ENCODE measurements at places on chromosomes 12 and 14. TPM values are rescaled to one million over a fixed set of nuclear protein-coding genes. Genes with fewer than 3 reads are reported as not detected.
A peak's percentile ranks its signal among the peaks of the same experiment; 100 is the strongest.

The LRRC9 gene
- total RNA-seq: 0.18 TPM

The NOVA1 gene
- total RNA-seq: 2.3 TPM

The DAAM1 gene
- 107 TPM for total RNA-seq

The BCL11B gene
- total RNA-seq: 0.08 TPM

The BMP4 gene
- total RNA-seq: 10.8 TPM

The TSFM gene
- 36.1 TPM for total RNA-seq

The CDK2 gene
- 12.7 TPM for total RNA-seq

The IRAK3 gene
- total RNA-seq: 9.2 TPM

GRCh38 chr12:105820429-105821125 lies 318.2 kb downstream of the NUAK1 start:
- DNase-seq: no peak

GRCh38 chr12:119725523-119725922 lies 57.6 kb downstream of the PRKAB1 start:
- no peak for DNase-seq

DNA sequence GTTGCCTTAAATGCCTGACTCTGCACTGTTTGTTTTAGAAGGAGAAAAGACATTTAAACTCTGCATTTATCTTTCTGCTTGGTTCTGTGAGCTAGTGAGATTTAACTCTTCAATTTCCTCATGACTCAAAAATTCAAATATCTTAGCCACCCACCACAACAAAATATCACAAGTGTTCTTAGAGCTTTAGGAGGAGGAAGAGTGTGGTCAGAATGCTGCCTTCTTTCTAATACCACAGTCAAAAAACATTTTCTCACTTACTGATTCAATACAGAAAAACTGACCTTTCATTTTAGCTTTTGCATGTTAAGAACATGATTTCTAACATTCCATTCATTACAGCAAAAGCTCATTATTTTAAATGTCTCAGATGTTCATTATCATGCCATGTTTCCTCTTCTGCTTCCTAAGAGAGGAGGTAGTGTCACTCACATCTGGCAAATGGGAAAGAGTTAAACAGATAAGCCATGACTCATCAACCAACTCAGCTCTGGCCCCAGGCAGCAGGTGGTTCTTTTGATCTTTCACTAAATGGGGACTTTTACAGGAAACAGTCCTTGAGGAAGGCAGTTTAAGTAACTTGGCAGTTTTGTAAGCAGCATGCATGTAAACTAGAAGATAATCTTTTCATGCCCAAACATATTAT lies 56.4 kb upstream of the RNU6-8 start:
- no peak for DNase-seq

GRCh38 chr12:112447106-112447505 lies 28.4 kb downstream of the PTPN11 start:
- no peak for DNase-seq

GRCh38 chr14:62301911-62302310 lies 539.7 kb downstream of the SNAPC1 start:
- DNase-seq: no peak

- DNase-seq: no peak
Measured at GRCh38 chr12:89470741-89471509, 53.7 kb downstream of the GALNT4 start.

- DNase-seq: no peak
Measured at GRCh38 chr12:64219145-64219544, 3.0 kb downstream of the KICS2 start.

GRCh38 chr12:124694250-124694649 lies 126.8 kb upstream of the NCOR2 start:
- no peak for DNase-seq

DNA sequence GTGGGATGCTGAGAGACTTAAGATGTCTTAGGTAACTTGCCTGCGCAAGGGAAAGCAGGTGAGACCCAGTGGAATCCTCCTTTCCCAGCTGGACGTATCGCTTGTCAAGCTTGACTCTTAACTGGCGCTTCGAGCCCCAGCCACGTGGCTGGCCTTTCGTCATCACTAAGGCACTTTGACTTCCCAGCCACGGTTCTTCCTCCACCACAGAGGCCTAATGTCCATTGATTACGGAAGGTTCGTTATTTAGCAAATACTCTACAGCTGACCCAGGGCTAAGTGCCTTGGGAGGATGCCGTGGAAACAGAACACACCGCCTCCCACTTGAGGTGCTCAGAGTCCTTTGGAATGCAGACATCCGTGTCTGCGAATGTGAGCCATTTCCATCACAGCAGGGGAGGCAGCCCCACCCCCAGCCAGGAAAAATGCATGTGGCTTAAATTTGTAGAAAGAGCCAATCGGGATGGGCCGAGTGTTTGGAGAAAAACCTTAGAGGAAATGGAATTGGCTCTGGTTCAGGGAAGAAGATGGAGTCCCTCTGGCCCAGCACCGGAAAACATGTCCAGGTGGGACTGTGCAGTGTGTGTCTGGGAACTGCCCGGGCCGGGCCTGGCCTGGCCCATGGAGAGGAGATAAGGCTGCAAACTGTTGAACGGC lies 115.7 kb downstream of the PLXNC1 start:
- no peak for DNase-seq

DNA sequence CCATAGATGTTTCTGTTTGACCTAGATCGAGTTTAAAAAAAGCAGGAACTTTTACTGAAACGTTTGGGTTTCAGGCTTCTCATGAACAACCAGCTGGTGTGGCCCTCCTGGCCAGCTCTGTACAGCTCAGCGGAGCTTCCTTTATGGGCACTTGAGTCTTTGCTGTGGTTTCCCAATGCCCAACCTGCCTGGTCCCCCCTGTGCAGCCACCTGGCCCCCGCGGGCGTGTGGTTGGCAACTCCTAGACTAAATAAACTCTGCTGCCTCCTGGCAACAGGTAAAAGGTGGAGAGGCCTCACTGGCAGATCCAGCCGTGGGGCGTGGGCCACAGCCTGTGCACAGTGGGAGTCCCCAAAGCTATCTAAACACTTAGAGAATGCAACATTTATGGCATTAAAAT lies 38.7 kb downstream of the ADGRD1 start:
- no peak for DNase-seq

GRCh38 chr12:79891506-79892162 lies 43.3 kb downstream of the PPP1R12A start:
- DNase-seq: no peak

DNA sequence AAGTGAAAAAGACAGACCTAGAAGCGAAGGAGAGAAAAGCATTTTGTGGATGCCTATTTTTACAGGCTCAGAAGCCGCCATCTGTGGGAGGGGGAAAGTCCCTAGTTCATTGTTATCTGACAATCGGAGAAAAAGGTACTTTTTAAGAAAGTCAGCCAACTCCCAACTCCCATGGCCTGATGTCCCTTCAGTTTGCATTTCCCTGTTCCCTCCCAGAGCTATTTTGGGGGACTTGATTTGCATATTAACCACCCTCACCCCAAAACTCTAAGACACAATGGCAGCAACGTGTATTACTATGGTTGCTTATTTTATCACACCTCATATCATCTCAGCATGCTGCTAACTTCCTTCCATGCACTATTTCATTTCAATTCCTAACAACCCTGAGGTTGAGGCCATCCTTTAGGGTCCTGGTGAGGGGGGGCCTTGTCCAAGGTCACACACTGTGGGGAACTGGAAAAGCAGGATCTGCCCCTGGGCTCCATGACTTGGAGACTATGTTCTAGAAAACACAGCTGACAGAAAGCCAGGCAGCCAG lies 18.7 kb downstream of the HVCN1 start:
- DNase-seq: no peak

DNA sequence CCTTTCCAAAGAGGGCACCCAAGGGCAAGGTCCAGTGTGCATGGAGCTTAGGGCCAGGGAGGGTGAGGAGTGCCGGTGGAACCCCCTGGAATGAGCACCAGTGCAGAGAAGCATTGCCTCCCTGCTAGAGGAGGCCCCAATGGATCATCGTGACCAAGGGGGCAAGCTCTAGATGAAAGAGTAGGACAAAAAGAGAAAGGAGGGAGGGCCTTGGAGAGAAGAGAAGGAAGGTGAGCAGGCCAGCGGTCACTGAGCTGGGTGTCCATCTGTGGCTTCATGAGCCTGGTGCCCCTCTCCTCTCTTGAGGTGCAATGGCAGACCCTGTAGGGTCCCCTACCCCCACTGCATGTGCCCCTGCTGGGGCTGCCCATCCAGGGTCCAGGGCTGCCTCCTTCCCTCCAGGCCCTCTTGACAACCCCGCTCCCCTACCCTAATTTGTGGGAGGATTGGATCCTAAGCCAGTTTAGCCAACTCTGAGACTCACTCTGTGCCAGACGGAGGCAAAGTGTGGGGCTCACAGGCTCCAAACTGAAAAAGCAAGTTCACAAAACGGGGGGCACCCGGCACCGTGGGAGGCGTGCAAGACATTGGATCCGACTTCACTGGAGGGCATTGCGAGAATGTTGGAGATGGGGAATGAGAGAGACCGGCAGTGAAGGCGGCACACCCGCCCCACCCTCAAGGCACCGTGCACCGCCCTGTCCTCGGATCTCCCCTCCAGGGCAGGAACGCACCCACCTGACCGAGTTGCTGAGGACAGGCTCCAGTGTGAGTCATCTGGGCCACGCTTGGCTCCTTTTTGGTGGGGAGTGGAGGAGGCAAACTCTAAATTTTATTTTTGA lies 207.5 kb downstream of the KIF26A start:
- DNase-seq: no peak

DNA sequence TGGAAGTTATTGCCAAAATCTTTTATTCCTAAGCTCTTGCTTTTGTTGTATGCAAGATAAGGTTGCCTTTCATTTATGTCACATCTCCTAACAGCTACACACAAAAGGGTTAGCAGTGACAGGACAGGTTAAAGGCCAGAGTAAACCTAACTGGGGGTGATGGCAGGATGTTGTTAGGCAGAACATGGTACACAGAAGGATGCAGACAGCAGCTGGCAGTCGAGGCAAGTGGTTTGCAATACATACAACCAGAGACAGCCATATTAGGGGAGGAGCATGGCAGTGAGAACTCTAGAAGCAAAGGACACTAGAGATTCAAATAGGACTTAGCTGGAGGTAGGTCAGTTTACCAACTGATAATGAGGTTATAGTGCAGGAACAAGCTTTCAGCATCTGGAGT lies 2.7 kb upstream of the ABCD2 start:
- no peak for DNase-seq

DNA sequence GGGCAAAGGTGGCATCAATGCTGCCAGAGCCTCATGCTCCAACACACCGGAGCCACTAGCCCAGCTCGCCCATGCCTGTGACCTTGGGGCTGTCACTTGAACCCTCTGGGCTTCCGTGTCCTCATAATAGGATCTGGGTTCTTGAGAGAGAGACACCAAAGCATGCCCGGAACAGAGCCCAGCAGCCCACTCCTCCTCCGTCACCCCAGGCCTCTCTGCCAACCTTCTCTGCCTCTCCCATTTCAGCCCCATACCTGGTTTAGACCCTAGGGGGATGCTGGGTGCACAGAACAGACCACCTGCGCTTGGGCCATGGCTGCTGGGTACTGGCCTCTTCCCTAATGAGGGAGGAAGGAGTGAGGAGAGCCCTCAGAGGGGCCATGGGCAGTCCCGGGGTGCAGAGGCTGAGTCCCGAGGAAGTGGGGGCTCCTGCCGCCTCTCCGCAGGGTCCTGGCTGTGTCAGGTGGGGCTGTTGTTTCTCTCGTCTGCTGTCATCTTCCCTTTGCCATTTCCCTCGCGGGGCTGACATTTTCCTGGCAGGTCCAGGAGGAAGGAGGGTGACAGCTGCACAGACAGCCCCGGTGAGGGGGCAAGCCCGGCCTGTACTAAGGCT lies 172.4 kb upstream of the RTL1 start:
- DNase-seq: no peak

GRCh38 chr12:65596514-65597091 lies 227.7 kb upstream of the HMGA2 start:
- no peak for DNase-seq

DNA sequence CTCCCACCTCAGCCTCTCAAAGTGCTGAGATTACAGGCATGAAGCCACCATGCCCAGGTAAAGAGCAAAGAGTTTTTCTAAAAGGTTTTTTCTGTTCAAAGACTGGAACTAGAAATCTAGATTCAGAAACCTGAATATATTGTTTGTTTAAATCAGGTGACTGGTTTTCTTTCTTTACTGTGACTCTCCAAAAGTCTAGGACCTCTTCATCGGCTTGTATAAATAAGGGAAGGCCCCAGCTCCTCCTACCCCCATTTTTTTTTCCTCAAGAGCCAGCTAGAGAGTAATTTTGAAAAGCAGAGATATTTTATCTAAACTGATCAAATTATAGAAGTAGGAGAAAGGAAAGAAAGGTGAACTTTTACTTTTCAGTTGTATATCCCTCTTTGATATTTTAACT lies 48.0 kb downstream of the TMEM116 start:
- DNase-seq: no peak

- no peak for DNase-seq
Measured at GRCh38 chr14:24817212-24818057, 183.4 kb upstream of the GZMB start.

DNA sequence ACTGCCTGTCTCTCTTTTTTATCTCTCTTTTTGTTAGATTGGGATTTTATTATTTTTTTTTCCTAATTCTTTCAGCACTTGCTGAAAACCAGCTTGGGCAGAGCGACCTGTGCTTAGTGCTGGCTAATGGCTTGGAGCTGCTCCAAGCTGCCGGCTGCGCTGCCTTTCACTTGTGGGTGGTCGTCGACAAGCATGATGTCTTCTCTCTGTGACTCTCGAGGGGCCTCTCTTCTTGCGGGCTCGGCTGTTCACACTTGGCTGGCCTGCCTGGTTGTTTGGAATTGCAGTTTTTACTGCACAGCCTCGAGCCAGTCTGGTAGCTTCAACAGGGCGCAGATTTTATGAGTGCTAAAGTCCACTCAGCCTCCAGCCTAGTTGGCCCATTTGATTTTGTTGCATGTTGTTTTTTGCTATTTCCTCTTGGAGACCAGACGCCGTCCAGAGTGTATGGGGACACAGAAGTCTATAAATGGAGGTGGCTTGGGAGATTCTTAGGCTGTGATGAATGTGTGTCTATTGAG lies 18.6 kb downstream of the TPCN1 start:
- peak; percentile 67 for DNase-seq

DNA sequence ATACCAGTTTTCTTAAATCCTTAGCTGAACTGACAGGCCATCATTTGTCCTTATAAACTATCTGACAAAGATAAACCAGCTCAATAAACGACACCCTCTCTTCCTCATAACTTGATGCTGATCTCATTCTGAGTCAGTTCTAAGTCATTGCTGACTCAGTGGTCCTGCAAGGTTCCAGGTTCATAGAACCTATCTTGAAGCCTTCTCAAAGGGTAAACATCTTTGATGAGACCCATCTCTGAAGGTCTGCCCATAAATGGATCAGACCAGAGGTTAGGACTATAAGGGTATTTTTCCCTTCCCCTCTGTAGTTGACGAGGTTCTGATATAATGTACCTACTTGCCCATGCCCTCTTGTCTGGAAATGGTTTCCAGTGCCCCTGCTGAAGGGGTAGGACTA lies 11.9 kb downstream of the NAA25 start:
- DNase-seq: no peak

- DNase-seq: no peak
Measured at GRCh38 chr14:24712374-24712773, 78.4 kb upstream of the GZMB start.

DNA sequence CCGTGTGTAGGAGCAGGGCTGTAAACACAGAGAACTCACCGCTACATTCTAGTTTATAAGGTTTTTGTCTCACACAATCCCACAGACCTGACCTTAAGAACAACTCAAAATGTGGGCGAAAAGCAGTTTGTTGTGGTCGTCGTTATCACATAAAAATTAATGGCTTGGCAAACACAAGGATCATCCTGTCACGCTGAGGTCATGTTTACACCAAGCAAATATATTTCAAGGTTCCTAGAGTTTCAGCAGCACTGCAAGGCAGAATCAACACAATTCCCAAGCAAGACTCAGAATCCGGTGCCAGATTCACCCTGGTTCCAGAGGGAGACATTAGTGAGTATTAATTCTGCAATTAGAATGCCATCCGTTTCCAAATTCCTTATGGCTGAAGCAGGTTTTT lies 30.1 kb upstream of the MAP1LC3B2 start:
- no peak for DNase-seq

- DNase-seq: no peak
Measured at GRCh38 chr12:12088761-12089160, 18.0 kb downstream of the BCL2L14 start.

All from right cardiac atrium (tissue), 5 donors.